B cell (primary cell): ENCODE measurements at places on chromosomes 2 and 18. TPM values are rescaled to one million over a fixed set of nuclear protein-coding genes. Genes with fewer than 3 reads are reported as not detected.

Gene ZNF513
- total RNA-seq = 29.0 and 31.7 TPM in 2 replicates

Gene PROKR1
- not detected in 2 replicates for total RNA-seq

Gene IGFBP5
- not detected in 2 replicates for total RNA-seq

Gene RTP5
- not detected in 2 replicates for total RNA-seq

Gene HSBP1L1
- 4.8 and 7.2 TPM in 2 replicates for total RNA-seq

Gene DSC2
- not detected in 2 replicates for total RNA-seq

Gene TUBA3E
- total RNA-seq = not detected in 2 replicates

Gene SCN1A
- not detected in 2 replicates for total RNA-seq

Gene AMER3
- not detected in 2 replicates for total RNA-seq

Gene LINC00305
- total RNA-seq = not detected in 2 replicates

Gene TNFRSF11A
- total RNA-seq = 0.41 and 1.7 TPM in 2 replicates

Gene ADGRF3
- 0.47 and 0.53 TPM in 2 replicates for total RNA-seq

Gene ANKRD36B
- 81.3 and 90.2 TPM in 2 replicates for total RNA-seq

Gene SNTG2
- 1.4 and 2.4 TPM in 2 replicates for total RNA-seq

Gene CTAGE1
- not detected in 2 replicates for total RNA-seq

Gene TTLL4
- total RNA-seq = 30.6 and 33.8 TPM in 2 replicates

Gene KCNG3
- total RNA-seq = not detected in 2 replicates

Gene GALNT13
- total RNA-seq = not detected in 2 replicates

Gene TBC1D8
- total RNA-seq = 15.7 and 18.8 TPM in 2 replicates

Gene CCDC68
- 0.32 and 0.34 TPM in 2 replicates for total RNA-seq

Gene GPBAR1
- total RNA-seq = 0.81 and 1.5 TPM in 2 replicates

Gene SLC40A1
- 0.39 and 0.44 TPM in 2 replicates for total RNA-seq

Gene NOSTRIN
- not detected in 2 replicates for total RNA-seq

Gene CBLN2
- total RNA-seq = not detected in 2 replicates
